ENCODE measurements at places on chromosomes 16 and 17.
A peak's percentile ranks its signal among the peaks of the same experiment; 100 is the strongest.

DNA sequence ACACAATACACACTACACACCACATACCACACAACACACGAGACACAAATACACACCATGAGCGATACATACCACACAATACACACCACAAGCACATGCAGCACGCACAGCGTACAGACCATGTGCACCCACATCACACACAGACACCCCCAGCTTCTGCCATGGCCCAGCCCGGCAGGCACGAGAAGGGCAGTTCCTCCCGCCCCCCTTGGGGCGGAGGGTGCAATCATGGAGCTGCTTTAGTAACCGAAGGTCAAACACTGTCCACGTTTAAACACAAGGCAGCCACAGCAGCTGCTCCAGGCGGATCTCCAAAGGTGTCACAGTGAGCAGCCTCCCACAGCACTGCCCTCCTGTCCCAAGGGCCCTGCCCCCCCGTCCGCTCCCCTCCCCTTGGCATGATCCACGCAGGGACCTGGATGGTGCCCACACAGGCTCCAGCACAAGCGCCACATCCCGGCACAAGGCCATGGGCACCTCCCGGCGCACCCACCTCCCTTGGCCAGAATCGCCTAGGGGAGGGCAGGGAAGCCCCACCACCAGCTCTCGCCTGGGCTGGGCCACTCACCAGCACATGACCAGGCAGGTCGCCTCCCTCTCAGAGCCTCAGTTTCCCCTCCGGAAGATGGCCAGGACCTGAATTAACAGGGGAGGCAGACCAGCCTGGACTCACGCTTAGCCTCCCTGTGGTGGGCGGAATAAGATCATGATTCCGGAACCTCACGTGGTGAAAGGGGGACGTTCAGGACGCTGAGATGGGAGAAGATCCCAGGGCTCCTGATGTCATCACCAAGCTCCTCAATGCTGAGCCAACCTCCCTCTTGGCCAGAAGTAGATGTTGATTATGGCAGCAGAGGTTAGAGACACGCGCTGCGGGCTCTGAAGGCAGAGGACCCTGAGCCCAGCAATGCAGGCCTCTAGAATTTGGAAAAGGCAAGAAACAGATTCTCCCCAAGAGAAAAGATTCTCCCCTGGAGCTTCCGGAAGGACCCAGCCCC, 32.6 kb upstream of the ZNF469 start:
- DNase-seq, result no peak

- DNase-seq, result no peak
Measured at GRCh38 chr16:87366930-87367329, 16.6 kb downstream of the FBXO31 start.

GRCh38 chr17:78391843-78392242, 13.4 kb downstream of the PGS1 start:
- no peak for DNase-seq

DNA sequence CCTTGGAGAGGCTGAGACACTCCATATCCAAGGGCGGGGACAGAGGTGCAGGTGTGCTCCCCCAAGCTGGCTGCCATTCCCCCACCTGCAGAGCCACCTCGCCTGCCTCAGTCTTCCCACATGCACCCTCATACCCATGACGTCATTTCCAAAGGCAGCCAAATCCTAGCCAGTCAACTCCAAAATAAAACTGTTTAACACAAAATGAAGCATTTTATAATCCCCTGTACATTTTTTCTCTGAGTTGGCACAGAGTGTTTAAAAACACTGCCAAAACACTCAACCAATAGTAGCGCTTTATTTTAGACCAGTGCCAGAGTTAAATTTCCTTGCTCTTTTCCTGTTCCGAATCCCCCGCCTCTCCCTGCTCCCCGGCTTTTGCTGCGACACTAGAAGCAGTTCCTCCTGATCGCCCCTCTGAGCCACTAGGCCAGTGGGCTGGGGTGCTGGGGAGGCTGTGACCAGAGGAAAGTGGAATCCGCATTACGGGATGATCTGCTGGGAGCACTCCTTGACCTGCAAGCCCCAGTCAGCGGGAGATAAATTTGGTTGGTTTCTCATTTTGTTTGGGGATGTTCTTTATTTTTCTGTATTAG, 139.5 kb downstream of the ZNF423 start:
- DNase-seq, result no peak

DNA sequence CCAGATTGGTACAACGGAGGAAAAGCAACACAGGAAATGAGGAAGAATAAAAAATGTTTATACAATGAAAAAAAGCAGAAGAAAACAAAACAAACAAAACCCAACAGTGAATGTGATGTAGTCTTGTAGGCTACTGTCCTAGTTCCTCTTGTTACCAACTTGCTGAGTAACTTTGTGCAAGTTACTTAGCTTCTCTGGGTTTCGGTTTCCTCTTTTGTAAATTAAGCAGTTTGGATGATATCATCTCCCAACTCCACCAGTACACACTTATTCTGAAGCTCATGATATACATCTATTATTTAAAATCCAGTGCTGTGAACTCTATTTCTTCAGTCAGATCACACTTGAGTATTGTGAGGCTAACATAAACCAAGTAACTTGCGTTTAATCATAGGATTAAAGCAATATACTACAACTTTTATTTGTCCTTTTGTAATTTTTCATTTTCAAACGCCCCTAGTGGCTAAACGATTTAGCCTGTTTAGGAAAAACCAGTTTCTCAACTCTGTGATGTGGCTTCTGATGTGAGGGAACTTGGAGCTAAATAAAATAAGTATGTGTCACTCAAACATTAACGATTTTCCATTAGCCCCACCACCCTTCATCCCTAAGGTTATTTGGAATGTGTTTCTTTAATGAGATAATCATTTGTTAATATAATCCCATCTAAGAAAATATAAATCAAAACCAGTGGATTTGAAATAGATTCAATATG, 1.4 kb upstream of the UNK start:
- DNase-seq, result no peak

DNA sequence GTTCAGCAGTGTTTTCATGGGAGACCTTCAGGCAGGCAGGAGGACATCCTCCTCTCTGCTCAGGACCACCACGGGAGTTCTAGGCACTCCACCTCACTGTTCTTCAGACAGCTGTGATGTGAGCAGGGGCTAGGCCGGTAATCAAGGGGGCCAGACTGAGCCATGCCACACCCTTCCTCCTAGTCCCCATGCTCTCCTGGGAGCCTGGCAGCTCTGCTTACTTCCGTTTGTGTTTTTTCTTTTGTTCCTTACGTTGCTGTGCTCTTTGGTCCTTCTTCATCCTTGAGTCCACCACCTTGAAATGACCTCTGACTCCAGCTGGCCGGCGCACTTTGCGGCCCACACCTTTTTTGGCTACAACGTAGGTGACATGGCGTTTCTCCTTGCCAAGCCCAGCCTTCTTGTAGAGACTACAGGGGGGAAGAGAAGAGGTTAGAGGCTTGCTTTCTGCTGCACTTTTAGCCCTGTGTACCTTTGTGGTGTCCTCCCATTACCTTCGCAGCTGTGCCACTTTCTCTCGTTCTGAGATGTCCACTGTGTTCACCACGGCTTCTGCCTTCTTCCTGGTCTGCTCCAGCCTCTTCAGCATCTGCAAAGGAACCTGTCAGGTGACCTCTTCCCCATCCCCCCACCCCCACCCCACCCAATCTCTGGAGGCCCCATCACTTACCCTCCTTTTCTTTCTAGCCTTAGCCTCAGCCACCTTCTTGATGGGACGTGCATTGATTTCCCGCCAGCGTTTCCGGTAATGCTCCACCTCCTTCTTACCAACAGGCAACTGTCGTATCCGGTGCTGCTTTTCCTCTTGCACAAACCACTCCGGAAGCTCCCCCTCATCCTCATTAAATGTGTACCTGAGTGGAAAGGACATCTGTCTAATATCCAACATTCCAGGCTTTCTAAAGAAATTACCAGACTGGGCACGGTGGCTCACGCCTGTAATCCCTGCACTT, 7.4 kb upstream of the PSMC5 start:
- DNase-seq, result no peak

DNA sequence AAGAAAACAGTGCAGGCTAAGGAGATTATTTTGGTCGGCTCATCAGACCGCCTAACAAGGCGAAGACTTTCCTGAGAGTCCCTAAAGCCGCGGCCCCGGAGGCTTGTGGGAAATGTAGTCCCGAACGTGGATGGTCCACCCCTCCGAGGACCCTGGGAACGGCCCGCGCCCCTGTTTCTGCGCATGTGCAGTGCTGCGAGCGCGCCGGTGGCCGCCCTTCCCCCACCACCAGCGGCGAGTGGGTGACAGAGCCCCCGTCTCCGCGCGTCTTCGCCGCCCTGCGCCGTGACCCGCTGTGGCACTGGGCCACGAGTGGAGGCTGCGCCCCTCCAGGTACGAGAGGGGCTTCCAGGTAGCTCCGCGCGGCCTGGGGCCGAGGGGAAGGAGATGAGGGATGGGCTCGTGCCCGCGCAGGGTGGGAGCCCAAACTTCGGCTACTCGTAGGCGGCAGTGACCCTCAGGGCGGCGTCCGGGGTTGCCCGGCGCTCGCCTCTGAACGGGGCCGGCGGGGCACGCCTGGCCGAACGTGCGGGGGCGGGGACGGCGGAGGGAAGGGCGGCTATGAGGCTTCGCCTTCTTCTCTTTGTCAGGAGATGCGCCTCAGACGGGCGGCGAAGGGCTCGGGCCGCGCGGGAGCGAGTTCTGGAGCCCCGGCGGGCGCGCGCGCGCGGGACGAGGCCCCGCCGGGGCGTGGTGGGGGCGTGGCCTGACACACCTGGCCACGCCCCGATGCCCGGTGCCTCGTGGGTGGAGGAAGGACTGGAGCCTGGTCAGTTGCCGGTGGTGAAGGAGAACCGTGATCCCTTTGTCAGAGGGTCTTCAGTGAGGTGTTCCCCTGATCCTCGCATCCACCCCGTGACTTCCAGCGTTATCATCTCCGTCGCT, at the start of gene ZFP1:
ZFP1 (plus strand) TSS at position 214 of the 885 bp plus-strand sequence. CDS start 4,428 bp downstream, outside the sequence.
- DNase-seq, result peak; percentile 91

DNA sequence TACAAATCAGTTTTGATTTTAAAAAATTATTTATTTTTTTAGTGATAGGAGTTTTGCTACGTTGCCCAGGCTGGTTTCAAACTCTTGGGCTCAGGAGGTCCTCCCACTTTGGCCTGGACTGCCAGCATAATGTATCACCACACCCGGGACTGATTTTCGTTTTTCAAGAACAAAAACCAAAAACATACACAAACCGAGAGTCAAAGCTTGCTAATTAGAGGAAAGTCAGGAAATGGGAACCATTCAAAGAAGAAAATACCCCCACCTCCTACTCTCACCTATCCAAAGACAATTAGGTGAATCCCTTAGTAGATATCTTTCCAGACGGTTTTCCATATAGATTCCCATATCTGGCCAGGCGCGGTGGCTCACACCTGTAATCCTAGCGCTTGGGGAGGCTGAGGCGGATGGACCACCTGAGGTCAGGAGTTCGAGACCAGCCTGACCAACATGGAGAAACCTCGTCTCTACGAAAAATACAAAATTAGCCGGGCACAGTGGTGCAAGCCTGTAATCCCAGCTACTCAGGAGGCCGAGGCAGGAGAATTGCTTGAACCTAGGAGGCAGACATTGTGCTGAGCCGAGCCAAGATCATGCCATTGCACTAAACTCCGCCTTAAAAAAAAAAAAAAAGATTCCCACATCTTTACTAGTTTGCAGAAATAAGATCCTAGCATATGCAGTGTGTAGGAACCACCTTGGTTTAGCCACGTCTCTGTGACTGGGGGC, 883 bp upstream of the SPN start:
- DNase-seq, result no peak

DNA sequence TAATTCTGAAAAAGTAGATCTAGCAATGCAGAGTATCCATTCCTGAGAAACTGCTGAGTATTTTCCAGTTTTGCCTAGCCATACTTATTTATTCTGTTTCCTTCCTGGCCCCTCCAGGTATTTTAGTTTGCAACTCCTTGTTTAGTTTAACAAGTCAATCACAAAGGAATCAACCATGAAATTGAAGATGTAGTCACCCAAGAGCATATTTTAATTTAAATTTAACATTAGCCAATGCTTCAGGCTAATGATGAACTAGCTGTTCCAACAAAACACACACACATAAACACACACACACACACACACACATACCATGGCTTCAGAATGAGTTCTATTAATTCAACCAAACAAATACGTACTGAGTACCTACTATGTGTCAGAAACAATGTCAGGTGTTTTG, 332.8 kb upstream of the ERCC4 start:
- DNase-seq, result no peak

DNA sequence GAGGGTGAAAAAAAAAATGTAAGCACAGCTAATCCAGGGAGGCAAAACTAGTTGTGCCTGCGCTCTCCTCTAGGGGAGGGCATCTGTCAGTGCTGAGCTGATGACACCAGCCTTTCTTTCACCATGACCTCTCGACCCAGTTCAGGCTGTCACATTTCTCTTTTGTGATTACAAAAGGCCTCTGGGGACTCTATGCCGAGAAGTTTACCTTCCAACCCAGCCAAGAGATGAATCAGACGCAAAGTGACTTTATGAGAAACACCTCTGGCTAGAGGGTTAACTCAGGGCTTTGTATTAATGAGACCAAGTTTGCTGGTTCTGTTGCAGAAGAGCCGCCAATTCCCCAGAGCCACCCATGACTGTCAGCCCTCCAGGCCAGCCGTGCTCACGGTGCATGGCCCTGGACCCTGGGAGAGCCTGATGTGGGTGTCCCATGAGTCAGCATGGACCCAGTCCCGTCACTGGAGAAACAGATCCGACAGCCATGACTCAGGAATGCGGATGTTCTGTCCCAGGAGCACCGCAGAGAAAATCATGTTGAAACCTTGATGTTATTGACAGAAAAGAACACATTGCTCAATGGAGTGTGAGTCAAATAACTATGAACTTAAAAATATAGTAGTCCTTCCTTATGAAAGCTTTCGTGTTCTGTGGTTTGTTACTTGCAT, 437.2 kb downstream of the HS3ST3B1 start:
- DNase-seq, result peak; percentile 81

- DNase-seq, result no peak
Measured at GRCh38 chr16:75198135-75198600, 8.8 kb downstream of the CTRB2 start.

DNA sequence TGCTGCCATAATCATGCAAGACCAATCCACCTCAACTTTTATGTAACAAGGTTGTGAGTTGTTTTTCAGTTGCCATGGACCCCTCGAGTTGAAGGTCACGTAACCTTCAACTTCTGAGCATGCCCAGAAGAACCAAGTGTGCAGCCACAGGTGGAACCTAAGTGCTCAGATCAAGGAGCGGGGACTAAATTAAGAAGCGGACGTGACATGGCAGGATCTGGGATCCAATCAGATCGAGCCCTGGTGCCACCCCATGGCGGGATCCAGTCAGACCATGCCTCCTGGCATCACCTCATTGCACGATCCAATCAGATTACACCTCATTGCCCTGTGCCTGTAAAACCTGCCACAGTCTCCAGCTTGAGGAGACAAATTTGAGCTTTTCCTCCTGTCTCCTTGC, 204.5 kb upstream of the CDH5 start:
- DNase-seq, result no peak

GRCh38 chr16:47829850-47830600, 325.8 kb downstream of the ABCC12 start:
- DNase-seq, result no peak

GRCh38 chr17:7987112-7987893, 15.1 kb upstream of the GUCY2D start:
- peak; percentile 42 for DNase-seq

GRCh38 chr17:69188064-69188463, 40.6 kb downstream of the ABCA10 start:
- no peak for DNase-seq

- no peak for DNase-seq
Measured at GRCh38 chr17:31067691-31068184, 27.0 kb upstream of the NF1 start.

GRCh38 chr16:24524855-24525677, 14.3 kb upstream of the RBBP6 start:
- DNase-seq, result peak; percentile 4

- DNase-seq, result no peak
Measured at GRCh38 chr16:55498101-55498500, 10.8 kb upstream of the LPCAT2 start.

Measured in right lobe of liver (tissue), 6 donors.